Uterus (tissue), 4 donors: ENCODE measurements at places on chromosomes 16 and 17. TPM values are rescaled to one million over a fixed set of nuclear protein-coding genes. Genes with fewer than 3 reads are reported as not detected.

FAM117A gene
- 2.6 TPM for total RNA-seq

SP2 gene
- 1.3 TPM for total RNA-seq

SALL1 gene
- total RNA-seq = 56.0 TPM

GFAP gene
- not detected for total RNA-seq

PRR35 gene
- total RNA-seq = not detected

DUXB gene
- not detected for total RNA-seq

PRAC2 gene
- total RNA-seq = not detected

CCT6B gene
- 0.77 TPM for total RNA-seq

TP53TG3C gene
- not detected for total RNA-seq

HAGHL gene
- not detected for total RNA-seq

TGFB1I1 gene
- 79.7 TPM for total RNA-seq

VASN gene
- 49.0 TPM for total RNA-seq

HYDIN gene
- 9.6 TPM for total RNA-seq

SLC52A1 gene
- total RNA-seq = not detected

CTRB1 gene
- not detected for total RNA-seq

CRYBA1 gene
- not detected for total RNA-seq

NPIPA5 gene
- total RNA-seq = 0.59 TPM

AOC2 gene
- total RNA-seq = 3.0 TPM

NME4 gene
- 48.8 TPM for total RNA-seq

MT1A gene
- total RNA-seq = not detected

GPR179 gene
- 0.97 TPM for total RNA-seq

GPR142 gene
- total RNA-seq = 0.73 TPM

CNEP1R1 gene
- 14.1 TPM for total RNA-seq

GH1 gene
- not detected for total RNA-seq

KRT39 gene
- total RNA-seq = not detected

RAB11FIP4 gene
- total RNA-seq = 7.2 TPM

TBC1D3K gene
- total RNA-seq = not detected

ACSM2B gene
- not detected for total RNA-seq

MPP2 gene
- total RNA-seq = 13.7 TPM

SLC22A31 gene
- total RNA-seq = not detected

HMOX2 gene
- 37.6 TPM for total RNA-seq

RND2 gene
- total RNA-seq = 0.88 TPM

VWA3A gene
- 1.5 TPM for total RNA-seq

TNFSF12 gene
- total RNA-seq = 63.1 TPM

CCDC200 gene
- not detected for total RNA-seq

PRAC1 gene
- total RNA-seq = not detected

TBKBP1 gene
- 24.8 TPM for total RNA-seq

MYLK3 gene
- 0.61 TPM for total RNA-seq

AATK gene
- 5.1 TPM for total RNA-seq

PYDC1 gene
- not detected for total RNA-seq

ACSM2A gene
- not detected for total RNA-seq

BLTP2 gene
- 37.9 TPM for total RNA-seq

KCNJ2 gene
- total RNA-seq = 0.51 TPM

BEAN1 gene
- total RNA-seq = 0.52 TPM

TMEM238L gene
- not detected for total RNA-seq

BIRC5 gene
- not detected for total RNA-seq

TMEM88 gene
- total RNA-seq = 7.3 TPM

IGFBP4 gene
- 503 TPM for total RNA-seq

RGS11 gene
- total RNA-seq = 2.3 TPM

GJC1 gene
- total RNA-seq = 22.8 TPM

GRIN2A gene
- total RNA-seq = 2.4 TPM

ZFP1 gene
- 5.9 TPM for total RNA-seq

ABHD15 gene
- 11.4 TPM for total RNA-seq

PARD6A gene
- not detected for total RNA-seq

SMIM22 gene
- total RNA-seq = not detected

KRTAP4-4 gene
- not detected for total RNA-seq

SOX9 gene
- total RNA-seq = not detected

SBK1 gene
- 0.26 TPM for total RNA-seq
